SK-N-SH (cell line): ENCODE measurements at places on chromosomes 7 and 10.

DNA sequence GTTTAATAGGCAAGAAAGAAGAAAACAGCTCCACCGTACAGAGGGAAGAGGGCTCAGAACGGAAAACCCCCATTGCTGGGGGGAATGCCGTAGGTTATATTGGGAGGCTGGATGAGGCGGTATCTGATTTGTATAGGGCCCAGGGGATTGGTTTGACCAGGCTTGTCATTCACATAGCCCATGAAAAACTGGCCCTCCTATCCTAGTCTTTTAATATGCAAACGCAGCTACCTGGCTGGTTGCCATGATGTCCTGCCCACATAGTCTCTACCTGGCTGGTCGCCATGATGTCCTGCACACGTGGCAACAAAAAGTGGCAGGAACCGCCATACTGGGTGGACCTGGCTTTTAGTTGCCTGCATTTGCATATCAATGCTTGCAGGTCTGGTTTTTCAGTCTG, 84.7 kb downstream of the AUTS2 start:
- no peak for DNase-seq

DNA sequence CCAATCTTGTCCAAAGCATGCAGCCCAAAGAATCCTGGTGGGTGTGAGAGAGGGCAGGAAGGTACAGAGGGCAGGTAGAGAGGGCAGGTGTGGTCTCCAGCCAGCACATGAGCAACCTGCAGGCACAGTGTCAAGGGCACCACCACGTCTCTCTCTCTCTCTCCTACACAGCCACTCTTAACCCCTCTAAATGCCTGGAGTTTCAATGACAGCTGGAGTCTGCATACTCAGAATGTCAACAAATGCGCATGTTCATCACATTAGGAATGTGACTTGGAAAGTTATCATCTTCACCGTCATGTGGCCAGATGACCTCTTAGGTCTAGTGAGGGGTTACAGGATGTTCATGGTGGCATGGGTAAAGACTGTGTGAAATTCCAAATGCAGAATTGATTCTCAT, 456.8 kb downstream of the SORCS1 start:
- no peak for DNase-seq

DNA sequence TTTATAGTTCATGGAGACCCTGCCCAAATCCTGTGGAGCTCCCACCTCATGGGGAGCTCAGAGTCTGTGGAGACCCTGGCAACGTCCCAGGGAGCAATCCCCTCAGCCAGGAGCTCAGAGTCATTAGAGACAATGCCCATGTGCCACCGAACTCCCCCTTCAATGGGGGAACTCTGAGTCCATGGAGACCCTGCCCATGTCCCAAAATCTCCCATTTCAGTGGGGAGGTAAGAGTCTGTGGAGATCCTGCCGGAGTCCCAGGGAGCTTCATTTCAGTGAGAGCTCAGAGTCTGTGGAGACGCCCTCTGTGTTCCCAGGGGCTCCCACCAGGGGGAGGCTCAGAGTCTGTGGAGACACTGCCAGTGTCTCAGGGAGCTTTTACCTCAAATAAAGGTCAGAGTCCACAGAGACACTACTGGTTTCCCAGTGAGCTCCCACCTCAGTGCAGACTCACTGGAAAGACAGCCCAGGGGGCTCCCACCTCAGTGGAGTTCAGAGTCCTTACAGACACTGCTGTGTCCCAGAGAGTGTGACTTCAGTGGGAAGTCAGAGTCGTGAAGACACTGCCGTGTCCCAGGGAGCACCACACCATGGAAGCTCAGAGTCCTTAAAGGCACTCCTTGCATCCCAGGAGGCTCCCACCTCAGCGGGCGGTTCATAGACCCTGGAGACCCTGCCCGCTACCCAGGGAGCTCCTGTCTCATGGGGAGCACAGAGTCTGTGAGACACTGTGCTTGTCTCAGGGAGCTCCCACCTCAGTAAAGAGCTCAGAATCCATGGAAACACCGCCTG, 5.0 kb downstream of the MYO1G start:
- peak; percentile 75 for DNase-seq

DNA sequence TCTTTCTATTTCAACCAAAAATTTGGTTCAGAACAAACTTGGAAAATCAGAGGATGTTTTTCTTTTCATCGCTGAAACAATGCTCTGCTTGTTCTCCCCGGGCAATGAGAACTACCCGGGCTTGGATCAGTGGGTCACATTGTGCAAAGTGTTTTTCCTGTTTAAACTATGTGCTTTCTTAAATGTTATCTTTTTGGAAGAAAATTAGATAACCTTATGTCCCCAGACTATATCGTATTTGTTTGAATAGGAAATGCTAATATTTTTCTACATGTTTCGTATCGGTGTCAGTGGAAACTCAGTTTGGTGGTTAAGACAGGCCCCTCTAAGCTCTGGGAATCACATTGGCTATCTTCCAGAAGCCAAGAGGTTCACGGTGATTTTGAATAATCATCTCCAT, 319.5 kb upstream of the NFE2L3 start:
- no peak for DNase-seq

GRCh38 chr10:133230387-133231195, 574 bp downstream of the UTF1 start:
- DNase-seq, result no peak

DNA sequence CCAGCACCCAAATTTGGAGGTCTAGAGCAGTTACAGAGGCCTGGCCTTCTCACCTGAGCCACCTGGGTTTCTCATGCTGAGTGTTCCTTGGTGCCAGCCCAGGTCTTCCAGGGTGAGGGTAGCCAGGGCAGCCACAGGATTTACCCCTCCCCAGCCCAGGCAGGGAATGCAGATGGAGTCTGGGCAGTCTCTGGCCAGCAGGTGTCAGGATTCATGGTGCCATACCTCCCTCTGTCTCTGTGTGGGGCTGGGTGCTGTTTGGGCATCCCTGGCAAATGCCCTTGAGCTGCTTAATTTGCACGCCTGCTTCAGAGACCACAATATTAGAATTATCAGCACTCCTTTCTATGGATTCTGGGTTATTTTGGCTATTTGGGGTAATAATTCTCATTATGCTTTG, 246.7 kb downstream of the GFRA1 start:
- peak; percentile 37 for DNase-seq

DNA sequence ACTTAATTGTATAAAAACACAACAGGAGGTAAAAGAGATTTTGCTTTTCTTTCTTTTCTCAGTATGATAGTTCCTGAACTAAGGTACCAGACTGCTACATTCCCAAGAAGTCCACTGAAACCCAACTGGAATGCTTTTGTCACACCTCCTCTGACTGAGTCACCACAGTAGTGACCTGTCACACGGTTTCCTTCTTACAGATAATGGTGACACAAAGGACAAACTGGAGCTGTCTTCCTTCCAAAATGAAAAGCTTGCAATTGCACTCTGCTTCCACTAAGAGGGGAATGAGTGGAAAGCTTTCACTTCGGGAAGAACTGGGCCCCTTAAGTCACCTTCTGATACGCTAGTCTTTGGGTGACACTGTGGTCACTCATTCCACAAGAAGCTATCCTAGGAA, 122.2 kb downstream of the KMT2E start:
- no peak for DNase-seq

- DNase-seq, result no peak
Observed at GRCh38 chr7:150580638-150581394, 13.6 kb downstream of the GIMAP4 start.

DNA sequence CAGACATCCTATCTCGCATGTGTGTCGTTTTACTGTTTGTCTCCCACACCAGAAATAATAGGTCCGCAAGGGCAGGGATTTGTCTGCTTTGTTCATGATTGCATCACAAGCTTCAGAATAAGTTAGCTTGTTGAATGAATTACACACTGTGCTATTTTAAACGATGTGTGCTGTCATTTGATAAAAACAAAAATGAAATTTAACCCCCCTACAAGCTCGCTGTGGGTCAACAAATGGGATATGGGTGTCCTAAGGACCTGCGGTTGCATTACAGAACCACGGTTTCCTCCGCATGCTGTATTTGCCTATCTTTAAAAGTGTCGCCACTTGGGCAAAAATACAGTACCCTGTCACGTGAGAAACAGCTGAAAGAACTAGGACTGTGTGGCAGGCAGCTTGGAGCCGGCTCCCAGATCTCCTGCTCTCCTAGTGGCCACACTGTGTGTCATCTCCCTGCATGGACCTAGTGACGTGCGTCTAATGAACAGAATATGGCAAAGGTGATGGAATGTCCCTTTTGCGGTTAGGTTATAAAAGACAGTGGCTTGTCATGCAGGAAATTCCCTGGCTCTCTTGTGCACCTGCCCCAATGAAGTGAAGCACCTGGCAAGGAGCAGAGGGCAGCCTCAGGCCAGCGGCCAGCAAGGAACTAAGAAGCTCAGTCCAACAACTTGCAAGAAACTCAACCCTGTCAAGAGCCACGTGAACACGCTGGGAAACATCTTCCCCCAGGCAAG, 32.9 kb upstream of the CRYGN start:
- no peak for DNase-seq

DNA sequence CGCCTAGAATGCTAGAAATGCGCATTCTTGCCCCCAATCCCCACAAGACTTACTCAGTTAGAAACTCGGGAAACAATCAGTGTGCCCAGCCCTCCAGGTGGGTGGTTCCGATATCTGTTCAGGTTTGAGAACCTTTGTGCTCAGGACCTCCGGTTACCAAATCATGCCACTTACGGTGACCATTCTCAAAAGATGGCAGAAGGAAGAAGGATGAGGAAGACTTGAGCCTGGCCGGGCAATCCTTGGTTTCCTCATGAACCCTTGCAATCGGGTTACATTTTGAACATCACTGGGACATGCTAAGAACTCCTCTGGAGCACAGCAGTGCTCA, 52.1 kb downstream of the RBM17 start:
- no peak for DNase-seq

- no peak for DNase-seq
Observed at GRCh38 chr7:128052404-128052803, 21.2 kb upstream of the LRRC4 start.

DNA sequence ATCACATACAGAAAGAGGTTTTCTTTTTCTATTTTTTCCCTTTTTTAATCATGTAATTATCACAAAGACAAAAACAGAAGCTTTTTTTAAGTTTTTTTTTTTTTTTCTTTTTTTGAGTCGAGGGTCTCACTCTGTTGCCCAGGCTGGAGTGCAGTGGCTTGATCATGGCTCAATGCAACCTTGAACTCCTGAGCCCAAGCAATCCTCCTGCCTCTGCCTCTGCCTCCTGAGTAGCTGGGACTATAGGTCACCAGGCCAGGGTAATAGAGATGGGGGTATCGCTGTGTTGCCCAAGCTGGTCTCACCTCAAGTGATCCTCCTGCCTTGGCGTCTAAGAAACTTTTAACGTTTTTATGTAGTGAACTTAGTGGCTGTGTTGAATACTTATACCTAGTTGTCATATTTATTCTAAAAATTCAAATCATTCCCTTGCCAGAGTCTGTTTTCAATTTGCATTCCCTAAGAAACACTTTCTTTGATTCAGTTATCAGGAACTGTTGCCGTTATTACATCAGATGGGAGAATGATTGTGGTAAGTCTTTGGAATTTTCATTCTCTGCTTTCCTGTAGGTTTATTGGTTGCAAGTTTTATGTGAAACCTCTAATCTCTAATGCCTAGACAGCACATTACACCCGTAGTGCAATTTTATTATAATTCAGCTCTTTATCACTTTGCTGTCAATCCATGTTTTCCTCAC, 1.3 kb downstream of the LSM8 start:
- no peak for DNase-seq

- no peak for DNase-seq
Observed at GRCh38 chr7:66974986-66975590, 20.3 kb downstream of the SBDS start.

DNA sequence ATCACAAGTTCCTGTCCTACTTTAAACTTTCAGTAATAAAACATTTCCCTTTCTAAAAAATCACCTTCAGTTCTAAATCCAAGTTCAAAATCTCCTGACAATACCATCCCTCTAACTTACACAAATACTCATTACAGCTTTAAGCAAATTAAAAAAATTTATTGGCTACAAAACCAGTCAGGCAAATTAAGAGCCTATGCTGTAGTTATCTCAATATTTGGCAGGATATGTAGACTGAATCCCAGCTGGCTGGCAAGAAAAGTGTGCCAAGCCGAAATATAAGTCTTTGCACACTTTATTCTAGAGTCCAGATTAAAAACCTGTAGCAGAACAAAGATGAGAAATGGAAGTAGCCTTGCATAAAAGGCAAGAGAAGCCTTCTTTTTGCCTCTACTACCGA, 9.5 kb downstream of the WAPL start:
- DNase-seq, result no peak

DNA sequence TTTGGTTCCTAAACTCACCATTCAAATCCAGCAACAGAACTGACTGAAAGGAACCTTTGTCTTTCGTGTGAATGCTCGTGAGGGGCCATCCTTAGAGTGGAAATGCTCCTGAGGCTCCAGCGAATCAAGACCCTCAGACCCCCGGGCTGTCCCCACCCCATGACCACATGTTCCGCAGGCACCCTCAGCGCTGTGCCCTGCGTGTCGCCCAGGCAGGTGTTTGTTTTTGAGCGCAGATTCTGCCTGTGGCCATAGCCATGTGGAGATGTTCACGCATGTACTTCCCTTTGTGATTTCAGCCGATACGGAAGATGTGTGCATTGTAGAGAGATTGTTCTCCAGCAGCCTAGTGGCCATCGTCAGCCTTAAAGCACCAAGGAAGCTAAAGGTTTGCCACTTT, 24.2 kb downstream of the WIPI2 start:
- no peak for DNase-seq

DNA sequence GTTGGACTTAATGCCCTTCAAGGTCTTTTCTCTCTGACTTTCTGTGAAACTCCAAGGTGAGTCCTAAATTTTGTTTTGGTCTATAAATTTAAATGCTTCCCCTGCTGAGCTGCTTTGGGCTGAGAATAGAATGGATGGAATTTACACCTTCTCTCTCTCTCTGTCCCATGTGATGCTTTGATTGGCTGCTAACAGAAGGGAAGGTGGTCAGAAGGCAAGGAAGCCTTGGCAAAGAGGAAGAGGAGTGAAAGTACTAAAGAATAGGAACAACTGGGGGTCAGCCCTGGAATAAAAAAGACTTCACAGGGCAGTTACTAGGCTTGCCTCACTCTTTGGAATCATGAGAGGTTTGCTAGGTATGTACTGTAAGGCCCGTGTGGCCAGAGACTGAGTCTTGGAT, 260.2 kb downstream of the AUTS2 start:
- DNase-seq, result no peak

- DNase-seq, result no peak
Observed at GRCh38 chr7:93651603-93652159, 77.2 kb upstream of the CALCR start.

DNA sequence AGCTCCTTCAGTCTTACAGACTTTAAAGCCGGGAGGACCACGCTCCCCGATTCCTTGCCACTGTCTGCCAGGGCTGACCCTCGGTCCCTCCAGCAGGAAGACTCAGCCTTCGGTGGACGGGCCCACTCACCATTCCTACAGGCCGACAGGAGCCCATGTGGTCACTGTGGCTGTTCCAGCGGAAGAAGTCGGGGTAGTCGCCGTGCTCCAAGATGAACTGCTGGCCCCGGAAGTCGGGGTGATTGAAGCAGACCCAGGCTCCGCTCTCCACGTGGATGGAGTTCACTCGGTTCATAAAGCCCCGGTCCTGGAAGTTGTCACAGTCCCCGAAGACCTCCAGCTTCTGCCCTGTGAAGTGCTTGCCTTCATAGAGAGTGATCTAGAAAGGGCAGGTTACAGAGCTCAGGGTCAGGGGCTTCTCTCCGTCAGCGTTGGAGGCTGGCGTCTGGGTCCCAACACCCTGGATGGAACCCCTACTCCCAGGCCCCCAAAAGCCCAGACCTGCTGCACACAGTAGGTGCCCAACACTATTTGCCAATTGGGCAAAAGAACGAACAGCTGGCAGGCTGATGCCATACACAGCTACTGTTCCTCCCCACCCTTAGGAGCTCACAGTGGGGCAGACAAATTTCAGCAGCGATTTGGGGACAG, 1.9 kb downstream of the CRYGN start:
- DNase-seq, result no peak

GRCh38 chr10:35781643-35782035, 139.5 kb upstream of the FZD8 start:
- peak; percentile 9 for DNase-seq

- DNase-seq, result no peak
Observed at GRCh38 chr7:19275000-19275399, 129.8 kb upstream of the FERD3L start.
